ENCODE measurements at places on chromosomes 5 and 9. TPM values are rescaled to one million over a fixed set of nuclear protein-coding genes. Genes with fewer than 3 reads are reported as not detected.

Gene BASP1
- 5.7 TPM for total RNA-seq

Gene GHR
- total RNA-seq: 0.97 TPM

Gene FAXDC2
- 15.9 TPM for total RNA-seq

Gene PCDHA12
- not detected for total RNA-seq

Gene DMGDH
- 0.50 TPM for total RNA-seq

Gene PRUNE2
- total RNA-seq: 4.9 TPM

Gene LHFPL2
- total RNA-seq: 78.5 TPM

Gene GPR151
- not detected for total RNA-seq

All from bladder microvascular endothelial cell (primary cell).